ENCODE measurements at places on chromosomes 2 and 18.

DNA sequence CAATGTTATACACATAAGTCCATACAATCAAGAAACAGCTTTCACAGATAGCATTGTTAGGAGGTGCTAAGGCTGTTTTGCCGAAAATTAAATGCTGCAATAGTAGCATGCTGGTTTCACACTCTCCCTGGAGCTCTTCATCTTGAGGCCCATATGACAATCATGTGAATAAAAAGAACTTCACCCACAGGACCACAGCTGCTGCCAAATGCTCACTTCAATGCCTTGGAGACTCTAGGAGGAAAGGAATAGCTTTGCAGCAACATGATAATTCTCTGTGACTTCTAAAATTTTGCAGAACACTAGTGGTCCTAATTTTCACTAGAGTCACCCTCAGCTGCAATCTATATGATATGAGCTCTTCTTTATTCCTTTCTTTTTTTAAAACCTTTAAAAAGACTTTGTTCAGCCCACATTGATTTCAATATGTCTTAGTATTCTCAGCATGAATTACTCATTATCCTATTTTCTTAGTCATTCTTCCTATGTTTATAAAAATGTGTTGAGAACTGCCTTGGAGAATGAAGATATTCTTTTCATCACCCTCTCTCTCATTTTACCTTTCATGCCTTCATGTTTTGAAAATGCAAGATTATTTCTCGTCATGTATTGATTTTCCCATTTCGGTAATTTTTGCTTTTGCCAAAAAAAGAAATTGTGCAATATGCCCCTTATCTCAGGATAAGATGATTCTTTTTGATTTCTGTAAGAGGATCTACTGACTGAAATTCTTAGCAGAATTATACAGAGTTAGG, 108.2 kb downstream of the PDE1A start:
- no peak for DNase-seq

- DNase-seq: no peak
Observed at GRCh38 chr2:30365201-30365600, 81.8 kb upstream of the LCLAT1 start.

DNA sequence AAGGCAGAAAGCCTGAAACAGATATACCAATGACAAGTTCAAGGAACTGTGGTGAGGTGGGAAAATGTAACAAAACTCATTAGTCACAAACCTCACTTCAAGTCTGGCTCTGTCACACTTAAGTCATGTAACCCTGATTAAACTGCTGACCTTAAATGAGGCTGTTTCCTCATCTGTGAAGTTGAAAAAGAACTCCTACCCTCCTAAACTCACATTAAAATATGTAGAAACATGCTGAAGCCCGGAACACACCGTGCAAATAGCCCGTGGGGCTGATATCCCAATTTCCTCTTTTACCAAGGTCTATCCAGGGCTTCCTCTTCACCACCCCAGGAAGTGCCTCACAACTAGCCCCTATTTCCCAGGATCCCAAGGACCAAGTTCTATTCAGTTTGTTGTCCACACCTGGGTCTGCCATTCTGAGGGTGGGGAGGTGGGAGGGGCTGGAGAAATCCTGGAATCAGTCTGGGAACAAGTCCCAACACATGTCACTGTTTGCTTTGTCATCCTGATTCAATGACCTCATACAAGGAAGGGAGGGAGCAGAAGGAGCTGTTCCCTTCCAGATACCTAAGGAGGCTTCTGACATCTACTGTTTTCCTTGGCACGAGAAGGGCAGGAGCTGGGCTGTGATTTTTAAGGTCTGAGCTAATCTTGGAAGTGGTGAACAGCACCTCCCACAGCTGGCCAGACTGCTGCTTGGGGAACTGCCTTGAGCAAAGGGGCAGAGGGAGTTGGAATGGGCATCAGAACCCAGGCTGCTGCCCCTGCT, 42.3 kb downstream of the SLC4A1AP start:
- DNase-seq: no peak

GRCh38 chr2:145015561-145015960, 495.6 kb upstream of the ZEB2 start:
- DNase-seq: no peak

DNA sequence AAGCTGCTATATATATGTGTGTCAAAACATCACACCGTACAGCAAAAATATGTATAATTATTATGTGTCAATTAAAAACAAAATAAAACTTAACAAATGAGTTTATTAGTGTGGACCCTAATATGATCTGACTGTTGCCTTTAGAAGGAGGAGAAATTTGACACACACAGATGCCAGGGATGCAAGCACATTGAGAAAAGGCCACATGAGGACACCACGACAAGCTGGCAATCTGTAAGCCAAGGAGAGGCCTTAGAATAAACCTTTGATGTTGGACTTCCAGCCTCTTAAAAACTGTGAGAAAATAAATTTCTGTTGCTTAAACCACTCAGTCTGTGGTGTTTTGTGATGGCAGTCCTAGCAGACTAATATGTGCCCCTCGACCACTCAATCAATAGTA, 214.7 kb downstream of the KCNS3 start:
- no peak for DNase-seq

- no peak for DNase-seq
Observed at GRCh38 chr2:41958775-41959174, 89.0 kb upstream of the PKDCC start.
